ENCODE measurements at places on chromosomes 7 and 10.

GRCh38 chr10:12941966-12942365, 59.5 kb downstream of the CCDC3 start:
- DNase-seq = no peak

DNA sequence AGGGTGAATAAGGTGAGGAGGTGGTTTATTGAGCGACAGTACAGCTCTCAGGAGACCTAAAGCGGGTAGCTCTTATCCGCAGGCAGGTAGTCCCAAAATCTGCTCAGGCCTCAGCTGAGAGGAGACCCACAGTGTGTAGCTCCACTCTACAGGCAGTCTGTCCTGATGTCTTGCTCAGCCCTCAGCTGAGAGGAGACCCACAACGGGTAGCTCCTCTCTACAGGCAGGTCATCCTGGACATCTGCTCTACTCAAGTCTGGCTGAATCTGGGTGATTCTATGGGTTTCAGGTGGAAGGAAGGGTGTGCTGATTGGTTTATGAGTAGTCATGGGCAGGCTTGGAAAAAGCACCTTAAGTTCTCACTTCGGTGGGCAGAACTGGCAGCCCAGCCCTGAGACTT, 55.6 kb upstream of the ABCB5 start:
- DNase-seq = no peak

- no peak for DNase-seq
These were observed 159.5 kb upstream of the HGF start for GRCh38 chr7:81929386-81929785.

- no peak for DNase-seq
These were observed 220.8 kb upstream of the CELF2 start for GRCh38 chr10:10796774-10797415.

GRCh38 chr10:124593431-124593985, 131.9 kb downstream of the LHPP start:
- DNase-seq = no peak

DNA sequence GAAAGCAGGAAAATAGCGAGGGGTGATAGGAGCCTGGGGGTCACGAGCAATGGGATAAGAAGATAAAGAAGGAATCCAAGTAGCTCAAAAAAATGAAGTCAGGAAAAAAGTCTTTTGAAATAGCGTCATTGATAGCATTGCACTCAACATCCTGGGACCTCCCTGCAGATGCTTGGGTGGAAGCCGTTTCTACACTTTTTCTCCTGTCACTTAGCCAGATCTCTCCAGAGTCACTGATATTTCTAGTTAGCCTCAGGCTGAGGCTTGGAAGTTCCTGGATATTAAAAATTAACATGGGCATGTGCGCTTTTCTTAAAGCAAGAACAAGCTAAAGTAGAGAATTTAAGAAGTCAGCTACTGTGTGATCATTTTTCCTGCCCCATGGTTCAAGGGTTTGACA, 39.5 kb upstream of the CHST15 start:
- no peak for DNase-seq

GRCh38 chr10:110504111-110504735, 6.5 kb downstream of the DUSP5 start:
- DNase-seq = peak; percentile 66

GRCh38 chr10:116803451-116804249, 45.6 kb upstream of the ENO4 start:
- DNase-seq = no peak

DNA sequence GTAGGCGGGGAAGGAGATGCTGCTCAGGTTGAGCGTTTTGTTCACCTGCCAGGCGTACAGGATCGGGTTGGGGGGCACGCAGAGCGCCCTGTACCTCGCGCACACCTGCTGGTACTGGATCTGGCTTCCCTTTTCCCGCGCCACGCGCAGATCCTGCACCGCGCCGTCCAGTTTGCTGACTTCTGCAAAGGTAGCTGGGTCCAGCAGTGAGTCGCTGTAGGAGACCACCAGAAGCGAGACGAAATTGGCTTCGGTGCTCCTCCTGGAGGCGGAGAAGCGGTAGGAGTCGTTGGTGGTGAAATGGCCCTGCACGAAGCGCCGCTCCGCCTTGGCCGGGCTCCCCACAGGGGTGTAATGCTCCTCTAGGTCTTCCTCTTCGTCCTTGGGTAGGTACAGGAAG, 90.7 kb upstream of the RAB18 start:
- DNase-seq = no peak

- DNase-seq = no peak
These were observed 32.0 kb downstream of the EXOC6 start for GRCh38 chr10:92880233-92880861.

GRCh38 chr7:37089972-37090371, 358.7 kb downstream of the ELMO1 start:
- DNase-seq = no peak

GRCh38 chr10:132192076-132192975, 5.6 kb downstream of the DPYSL4 start:
- DNase-seq = no peak

DNA sequence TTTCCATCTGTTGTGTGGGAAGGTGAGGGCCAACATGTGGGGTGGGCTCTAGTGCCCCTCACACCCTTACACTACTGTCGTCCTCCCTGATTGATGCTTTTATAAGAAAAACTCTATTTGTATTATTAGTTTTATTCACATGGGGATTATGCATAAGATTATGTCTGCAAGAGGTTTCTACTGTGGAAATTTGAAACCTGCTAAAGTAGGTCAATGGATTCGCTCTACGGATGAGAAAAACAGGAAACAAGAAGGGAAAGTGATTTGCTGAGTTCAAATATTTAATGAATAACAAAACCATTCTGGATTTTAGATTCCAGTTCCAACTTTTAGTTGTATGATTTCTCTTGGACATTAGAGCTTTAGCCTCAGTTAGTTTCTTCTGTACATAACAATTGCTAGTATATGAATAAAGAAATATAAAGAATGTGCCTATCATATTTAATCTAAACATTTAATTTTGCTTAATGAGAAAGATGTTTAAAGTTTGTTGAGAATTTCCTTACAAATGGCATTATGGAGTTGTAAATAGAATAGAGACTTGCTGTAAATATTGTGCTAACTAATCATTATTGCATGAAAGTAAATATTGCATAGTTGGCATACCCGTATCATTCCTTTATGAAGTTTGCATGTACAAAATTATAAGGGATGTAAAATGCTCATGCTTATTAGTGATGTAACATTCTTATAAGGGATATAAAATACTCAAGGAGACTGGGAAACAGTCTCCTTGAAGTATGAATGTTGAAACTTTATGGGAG, 193.8 kb downstream of the THSD7A start:
- DNase-seq = no peak

DNA sequence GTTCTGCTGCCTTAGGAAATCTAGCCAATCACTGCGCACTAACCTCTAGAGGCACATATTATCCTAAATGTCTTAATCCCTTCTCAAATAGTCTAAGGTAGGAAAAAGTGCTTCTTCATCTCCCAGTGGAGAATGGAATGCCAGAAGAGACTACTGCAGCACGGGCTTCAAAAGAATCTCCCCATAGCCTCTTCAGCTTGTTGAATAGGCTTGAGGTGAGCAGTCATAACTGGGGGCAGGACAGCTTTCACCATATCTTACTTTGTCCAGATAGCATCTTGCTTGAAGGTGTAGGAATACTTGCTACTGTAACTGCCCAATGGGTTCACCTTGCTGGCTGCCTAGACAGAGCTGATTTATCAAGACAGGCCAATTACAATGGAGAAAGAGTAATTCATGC, 88.8 kb downstream of the MBL2 start:
- no peak for DNase-seq

DNA sequence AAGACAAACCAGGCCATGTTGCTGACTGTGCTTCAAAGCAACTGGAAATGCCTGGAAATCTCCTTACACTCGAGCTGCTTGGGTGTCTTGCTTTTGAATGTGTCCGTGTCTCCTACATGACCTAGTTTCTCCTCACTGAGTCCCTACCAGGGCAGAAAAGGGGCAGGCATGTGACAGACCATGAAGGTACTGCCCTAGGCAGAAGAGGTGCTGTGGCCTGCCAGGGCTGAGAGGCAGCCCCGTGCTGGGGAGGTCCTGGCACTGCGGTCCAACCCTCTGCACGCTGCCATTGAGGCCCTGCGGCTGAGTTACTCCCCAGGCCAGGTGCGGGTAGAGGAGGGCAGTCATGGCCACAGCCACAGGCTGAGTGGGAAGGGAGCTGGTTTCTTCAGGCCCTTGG, 159.3 kb downstream of the LYZL1 start:
- DNase-seq = no peak

DNA sequence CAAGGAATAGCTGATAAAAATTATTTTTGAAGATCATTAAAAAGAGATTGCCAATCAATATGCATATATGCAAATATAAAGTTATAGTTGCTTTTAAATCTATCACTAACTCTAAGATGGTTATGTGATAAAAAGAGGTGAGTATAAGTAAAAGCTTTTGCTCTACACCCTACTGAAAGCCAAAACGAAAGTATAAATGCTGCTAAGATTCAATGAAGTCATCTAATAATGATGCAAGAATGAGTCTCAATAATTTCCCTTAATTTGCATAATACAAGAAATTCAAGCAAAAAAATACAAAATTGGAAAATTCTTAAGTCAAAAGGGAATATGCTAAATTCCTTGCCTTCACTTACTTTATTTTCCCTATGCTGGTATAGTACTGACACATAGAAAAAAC, 75.2 kb downstream of the WAPL start:
- DNase-seq = no peak

- DNase-seq = no peak
These were observed 242.7 kb upstream of the PRSS1 start for GRCh38 chr7:142506601-142507000.
